ENCODE measurements at places on chromosomes 1 and 21. TPM values are rescaled to one million over a fixed set of nuclear protein-coding genes. Genes with fewer than 3 reads are reported as not detected.

The NPR1 gene
- total RNA-seq: 11.5 TPM

The TCHH gene
- total RNA-seq: not detected

The TSPAN2 gene
- total RNA-seq: 6.8 TPM

The GORAB gene
- total RNA-seq: 9.4 TPM

The SMIM11 gene
- total RNA-seq: 6.3 TPM

The BGLAP gene
- 1.0 TPM for total RNA-seq

The HAO2 gene
- not detected for total RNA-seq

The SERPINC1 gene
- total RNA-seq: not detected

The NUF2 gene
- 1.0 TPM for total RNA-seq

The LRRIQ3 gene
- total RNA-seq: 1.0 TPM

The CSF3R gene
- 3.7 TPM for total RNA-seq

The FAM163A gene
- total RNA-seq: under 0.01 TPM

The F11R gene
- 10.4 TPM for total RNA-seq

The OLIG2 gene
- total RNA-seq: not detected

The GPR161 gene
- total RNA-seq: 8.9 TPM

The ZNF362 gene
- total RNA-seq: 7.3 TPM

The B3GALT2 gene
- total RNA-seq: 6.8 TPM

The CDCP2 gene
- not detected for total RNA-seq

The TMOD4 gene
- 50.6 TPM for total RNA-seq

The LCE6A gene
- total RNA-seq: not detected

All from skeletal muscle tissue (tissue), 5 donors.